Stimulated activated CD8-positive, alpha-beta memory T cell treated with anti-CD3 and anti-CD28 coated beads, Interleukin-15, amount 100 ng/mL, for 1 hour (primary cell): ENCODE measurements at places on chromosomes 7 and 10.

DNA sequence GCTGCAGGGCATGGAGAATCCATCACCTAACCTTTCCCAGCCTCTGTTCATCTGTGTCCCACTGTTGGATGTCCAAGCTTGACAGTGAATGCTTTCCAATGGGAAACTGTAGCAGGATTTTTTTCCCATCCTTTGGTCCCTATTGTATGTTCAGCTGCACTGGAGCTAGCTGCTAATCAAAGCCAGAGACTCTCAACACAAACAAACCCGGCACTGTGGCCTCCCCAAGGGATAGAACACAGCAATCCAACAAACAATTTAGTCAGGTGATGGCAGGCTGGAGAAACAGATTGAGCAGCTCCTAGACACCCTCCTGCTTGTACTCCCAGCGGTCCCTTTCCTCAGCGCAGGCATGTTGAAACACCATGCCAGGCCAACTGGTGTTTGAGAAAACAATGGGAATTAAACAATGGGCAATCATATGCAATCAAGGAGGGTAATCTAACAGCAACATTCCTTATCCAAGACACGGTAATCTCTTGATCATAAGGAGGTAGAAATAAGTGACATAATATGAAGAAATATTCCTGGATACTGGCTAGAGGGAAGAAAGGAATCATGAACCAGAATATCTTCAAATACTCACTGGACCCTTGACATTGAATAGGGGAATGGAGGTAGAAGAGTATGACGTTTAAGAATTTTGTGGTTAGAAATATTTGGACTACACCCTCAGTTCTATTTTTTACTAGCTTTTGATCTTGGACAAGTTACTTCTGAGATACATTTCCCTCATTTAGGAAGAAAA, 15.0 kb downstream of the PTN start:
- no peak for DNase-seq

- DNase-seq, result no peak
Measured at GRCh38 chr10:58477122-58477521, 35.5 kb upstream of the BICC1 start.

GRCh38 chr7:44615149-44615611, 8.8 kb downstream of the OGDH start:
- no peak for DNase-seq

DNA sequence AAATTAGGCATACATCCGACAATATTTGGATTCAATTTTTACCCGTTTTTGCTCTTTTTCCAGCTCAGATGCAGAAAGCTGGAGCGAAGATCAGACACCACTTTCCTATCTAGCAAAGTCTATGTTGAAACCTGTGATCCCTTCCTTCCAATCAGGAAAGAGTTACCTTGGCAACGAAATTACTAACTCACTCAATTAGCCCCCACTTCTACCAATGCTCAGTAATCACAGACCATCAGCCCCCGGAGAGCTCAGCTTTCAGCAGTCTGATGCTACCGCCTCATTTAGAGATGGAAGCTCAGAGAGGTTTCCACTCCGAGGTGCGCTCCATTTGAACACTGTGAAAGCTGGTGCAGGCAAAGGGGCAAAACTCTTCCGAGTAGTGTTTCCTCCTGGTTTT, 6.7 kb downstream of the FRAT1 start:
- DNase-seq, result no peak

DNA sequence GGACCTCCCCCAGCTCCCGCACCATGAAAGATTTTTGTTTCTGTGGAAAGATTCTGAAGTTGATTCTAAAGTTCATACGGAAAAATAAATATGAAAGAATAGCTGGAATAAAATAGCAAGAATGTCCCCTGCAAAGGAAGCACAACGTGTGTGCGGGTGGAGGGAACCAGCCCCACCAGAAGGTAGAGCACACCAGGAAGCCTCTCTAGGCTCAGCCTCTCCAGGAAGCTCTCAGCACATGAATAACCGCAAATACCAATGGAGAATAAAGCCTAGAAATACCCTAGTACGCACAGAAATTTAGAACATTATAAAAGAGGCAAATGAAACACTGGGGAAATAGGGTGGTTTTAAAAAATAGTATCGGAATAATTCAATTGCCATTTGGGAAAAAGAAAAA, 24.6 kb upstream of the FAM170B start:
- DNase-seq, result no peak
